Natural killer cell (primary cell): ENCODE measurements at places on chromosomes 1 and 21. TPM values are rescaled to one million over a fixed set of nuclear protein-coding genes. Genes with fewer than 3 reads are reported as not detected.

DNA sequence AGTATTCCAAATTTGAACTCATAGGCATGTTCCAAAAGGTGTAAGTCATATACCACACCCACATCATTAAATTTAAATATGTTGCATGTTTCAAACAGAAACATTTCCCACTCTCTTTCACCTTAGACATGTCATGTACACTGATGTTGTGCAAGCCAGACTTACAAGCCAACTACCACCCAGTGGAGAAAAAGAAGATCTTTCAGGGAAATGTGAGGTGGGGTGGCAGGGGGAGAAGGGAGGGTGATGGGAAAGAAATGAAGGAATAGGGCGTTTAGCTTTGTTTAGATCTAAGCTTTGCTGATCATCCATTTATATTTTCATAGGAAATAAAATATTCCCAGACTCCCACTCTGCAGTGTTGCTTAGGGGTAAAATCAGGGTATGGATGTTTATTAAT, 1.6 kb downstream of the NEGR1 start:
- no peak for DNase-seq

GRCh38 chr1:10755970-10756521, 40.4 kb downstream of the CASZ1 start:
- peak; percentile 29 for DNase-seq

DNA sequence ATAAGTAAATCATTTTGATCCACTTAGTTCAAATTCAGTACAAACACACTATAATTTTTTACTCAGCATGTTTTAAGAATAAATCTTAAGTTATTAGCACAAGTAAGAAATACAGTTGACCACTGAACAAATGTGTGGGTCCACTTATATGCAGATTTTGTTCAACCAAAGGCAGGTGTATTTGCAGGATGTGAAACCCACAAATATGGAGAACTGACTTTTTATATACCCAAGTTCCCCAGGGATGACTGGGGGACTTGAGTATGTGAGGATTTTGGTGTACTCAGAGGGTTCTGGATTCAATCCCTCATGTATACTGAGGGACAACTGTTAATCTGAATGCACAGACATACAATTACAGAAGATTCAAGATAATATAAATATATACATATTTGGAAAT, 25.7 kb upstream of the ERICH3 start:
- DNase-seq: no peak

The LCE1D gene
- not detected for total RNA-seq

The GJA5 gene
- not detected for total RNA-seq
